Ascending aorta (tissue), 2 donors: ENCODE measurements at places on chromosomes 12 and 14.

DNA sequence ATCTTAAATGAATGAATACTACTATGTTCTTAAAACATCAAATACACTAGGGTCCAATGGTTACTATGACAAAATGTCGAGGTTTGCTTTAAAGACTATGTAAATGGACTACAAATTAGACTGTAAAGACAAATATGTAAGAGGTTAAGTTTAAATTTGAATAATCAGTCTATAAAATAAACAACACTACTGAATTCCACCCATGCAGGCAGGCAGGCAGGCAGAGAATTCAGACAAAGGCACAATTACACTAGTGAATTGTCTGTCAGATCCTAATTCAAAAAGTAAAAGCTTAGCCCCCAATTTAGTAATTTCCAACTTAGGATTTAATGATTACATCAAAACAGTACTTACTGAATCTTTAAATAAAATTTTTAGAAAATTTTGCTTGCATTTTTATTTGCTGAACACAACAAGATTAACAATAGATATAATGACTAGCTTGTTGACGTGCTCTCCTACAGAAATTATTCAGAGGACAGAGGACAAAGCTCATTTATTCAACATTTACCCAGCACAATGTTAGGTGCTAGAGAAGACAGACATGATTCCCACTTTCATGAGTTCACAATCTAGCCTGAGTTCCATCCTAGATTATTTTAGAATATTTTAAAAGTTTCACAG, 97.4 kb downstream of the CDK17 start:
- DNase-seq, result no peak

GRCh38 chr12:131126662-131127173, 173.0 kb downstream of the ADGRD1 start:
- DNase-seq, result peak; percentile 50

GRCh38 chr12:3122841-3123678, 45.9 kb downstream of the TSPAN9 start:
- DNase-seq, result no peak

- no peak for DNase-seq
These were observed 505.9 kb downstream of the FLRT2 start for GRCh38 chr14:86035882-86036281.

GRCh38 chr12:103422746-103423515, 72.8 kb downstream of the C12orf42 start:
- no peak for DNase-seq
